ENCODE measurements at places on chromosomes 1 and 21.

GRCh38 chr21:33070998-33071769, 1.2 kb downstream of the OLIG1 start:
- no peak for DNase-seq

DNA sequence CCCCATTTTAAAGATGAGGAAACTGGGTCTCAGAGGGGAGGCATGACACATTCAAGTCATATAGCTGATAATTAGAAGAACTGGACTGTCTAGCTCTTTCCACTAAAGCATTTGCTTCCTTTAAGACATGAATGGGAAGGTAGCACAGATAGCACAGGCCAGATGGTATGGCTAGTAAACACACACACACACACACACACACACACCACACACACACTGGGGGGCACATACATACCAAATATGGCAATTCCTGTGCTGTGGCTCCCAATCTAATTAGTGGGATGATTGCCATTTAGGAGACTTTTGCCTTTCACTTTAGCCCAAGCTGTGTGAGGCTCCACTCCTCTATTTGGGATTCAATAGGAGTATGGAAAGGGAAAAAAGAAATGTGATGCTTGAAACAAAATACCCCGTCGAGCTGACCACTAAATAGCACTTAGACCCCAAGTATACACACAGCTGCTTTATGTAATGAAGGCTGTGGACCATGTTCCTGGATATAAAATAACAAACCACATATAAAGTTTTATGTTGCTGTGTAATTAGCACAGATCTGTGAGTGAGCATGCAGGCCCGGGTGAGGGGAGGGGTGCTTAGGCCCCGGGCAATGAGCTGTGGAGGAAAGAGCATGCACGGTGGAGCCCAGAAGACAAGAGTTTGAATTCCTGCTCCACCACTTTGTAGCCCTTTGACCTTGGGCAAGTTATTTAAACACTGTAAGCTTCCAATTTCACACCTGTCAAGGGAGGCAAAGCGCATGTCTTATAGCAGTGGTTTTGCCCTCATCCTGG, 6.8 kb upstream of the TRABD2B start:
- no peak for DNase-seq

DNA sequence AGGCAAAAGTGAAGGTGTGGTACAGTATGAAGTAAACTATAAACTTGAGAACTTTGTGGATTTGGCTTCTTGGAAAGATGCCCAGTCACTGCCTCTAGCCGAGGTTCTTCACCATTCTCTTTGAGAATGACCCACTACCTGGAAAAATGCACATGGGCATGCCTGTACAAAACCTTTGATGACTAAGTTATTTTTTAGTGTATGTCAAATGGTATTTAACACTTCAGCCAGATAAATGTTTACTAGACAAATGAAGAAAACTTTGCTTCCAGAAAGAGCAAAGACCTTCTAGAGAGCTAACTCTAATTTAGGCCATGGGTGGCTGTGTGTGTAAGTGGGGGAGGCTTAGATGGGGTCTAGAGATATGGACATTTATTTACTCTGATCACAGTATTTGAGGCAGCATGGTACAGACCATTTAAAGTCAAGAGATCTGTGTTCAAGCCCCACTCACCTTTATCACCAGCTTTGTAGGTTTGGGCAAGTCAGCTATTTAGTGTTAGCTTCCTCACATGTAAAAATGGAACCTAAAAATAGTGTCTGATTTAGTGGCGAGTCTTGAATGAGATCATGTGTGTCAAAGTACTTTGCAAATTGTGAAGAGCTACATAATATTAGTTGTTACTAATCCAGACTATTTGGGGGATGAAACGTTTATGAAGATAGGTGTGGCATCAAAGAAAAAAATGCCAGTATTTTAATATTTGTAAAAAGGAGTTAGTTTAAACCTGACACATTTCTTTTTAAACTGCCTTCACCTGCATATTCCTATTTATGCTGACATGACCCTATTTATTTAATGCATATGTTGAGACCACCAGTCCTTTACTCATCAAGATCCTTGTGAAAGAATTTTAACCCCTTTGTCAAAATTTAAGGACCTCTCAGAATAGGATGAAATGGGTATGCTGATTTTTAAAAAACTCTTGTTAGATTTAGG, 20.2 kb downstream of the NFYC start:
- DNase-seq: no peak

DNA sequence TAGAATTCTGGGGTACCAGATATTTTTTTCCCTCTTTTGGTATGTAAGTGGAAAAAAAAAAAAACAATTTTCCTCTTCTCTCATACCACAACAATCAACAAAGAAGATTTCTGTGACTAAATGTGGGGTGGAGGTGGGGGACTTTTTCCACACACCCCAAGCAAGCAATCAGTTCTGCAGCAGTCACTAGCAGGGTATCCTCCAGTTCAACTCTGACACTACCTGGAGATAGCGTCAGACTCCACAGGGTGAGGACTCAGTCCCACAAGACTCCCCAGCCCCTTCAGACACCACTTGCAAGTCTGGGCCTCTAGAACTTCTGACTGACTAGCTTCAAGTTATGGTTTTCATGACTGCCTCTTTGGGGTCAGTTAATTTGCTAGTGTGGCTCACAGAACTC, 6.2 kb downstream of the DHX9 start:
- no peak for DNase-seq

DNA sequence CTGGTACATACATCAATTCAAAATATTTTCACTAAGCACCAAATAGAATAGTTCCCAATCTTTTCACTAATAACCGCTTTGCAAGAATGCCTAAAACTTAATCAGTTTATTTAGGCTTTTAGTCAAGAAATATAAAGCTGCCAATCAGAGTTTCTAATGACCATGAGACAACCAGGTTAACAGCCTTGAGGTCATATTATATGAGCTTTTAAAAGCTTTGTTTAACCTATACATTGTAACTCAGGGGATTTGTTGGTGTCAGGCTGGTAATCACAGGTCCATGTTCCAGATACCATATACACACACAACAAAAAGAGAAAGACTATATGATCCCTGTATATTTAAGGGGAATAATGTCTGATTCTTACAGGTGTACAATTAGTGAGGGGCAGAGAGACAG, 246.2 kb upstream of the ADGRL2 start:
- DNase-seq: no peak

DNA sequence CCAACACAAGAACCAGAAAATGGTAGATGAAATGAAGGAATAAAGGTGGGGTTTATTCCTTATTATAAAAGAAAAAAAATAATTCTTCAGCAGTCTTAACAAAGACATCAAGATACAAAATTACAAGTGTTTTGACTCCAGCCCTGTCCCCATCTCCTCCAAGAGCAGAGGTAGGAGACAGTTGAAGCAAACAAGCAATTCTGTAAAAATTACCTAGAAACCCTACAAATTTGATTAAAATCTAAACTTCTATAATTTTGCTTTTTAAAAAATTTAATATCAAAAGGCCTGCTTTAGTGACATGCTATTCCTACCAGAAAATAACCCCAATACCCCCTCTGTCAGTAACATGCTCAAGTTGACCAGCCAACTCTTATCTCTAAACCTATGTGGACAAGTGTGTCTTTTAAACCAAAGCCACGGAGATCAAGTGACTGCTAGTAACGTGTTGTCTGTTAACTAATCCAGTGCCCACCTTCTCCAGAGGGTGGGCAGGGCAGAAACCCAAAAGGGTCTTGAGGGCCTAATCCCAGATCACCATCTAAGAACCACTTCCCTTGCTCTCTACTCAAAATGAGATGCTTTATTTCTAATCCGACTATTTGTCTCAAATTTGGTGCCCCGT, 8.4 kb downstream of the GLUL start:
- no peak for DNase-seq

DNA sequence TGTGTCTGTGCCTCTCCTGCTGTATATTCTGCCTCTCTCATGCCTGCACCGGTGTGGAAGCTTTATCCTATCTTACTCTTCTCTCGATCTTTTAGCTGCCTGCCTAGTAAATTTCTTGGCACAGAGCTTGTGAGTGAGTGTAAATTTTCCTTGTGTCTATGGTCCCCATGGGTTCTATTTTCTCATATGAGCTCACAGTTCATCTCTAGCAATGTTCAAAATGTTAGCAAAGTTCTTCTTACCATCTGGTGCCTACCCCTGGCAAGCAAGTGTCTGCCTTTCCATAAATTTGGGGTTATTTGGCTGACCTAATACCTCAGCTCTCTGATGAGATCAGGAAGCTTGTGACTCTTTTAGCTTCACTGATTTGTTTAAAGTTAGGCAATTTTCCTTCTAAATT, 572.1 kb upstream of the BRINP3 start:
- no peak for DNase-seq

- DNase-seq: peak; percentile 54
Observed at GRCh38 chr1:203278082-203278884, 27.0 kb upstream of the BTG2 start.

DNA sequence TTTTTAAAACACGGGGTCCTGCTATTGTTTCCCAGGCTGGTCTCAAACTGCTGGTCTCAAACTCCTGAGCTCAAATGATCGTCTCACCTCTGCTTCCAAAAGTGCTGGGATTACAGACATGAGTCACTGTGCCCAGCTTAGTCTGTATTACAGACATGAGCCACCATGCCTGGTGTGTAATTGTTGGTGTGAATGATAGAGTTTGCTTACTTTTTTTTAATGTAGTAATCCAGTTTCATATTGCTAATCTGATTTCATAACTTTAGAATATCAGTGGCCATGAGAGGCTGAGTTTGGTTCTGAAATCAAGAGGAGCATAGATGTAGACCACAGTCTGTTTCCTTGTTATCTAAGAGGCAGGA, 3.4 kb downstream of the EPB41 start:
- no peak for DNase-seq

- DNase-seq: no peak
Observed at GRCh38 chr1:176539018-176539417, 76.0 kb downstream of the PAPPA2 start.

GRCh38 chr1:30437059-30437576, 286.3 kb downstream of the MATN1 start:
- no peak for DNase-seq

DNA sequence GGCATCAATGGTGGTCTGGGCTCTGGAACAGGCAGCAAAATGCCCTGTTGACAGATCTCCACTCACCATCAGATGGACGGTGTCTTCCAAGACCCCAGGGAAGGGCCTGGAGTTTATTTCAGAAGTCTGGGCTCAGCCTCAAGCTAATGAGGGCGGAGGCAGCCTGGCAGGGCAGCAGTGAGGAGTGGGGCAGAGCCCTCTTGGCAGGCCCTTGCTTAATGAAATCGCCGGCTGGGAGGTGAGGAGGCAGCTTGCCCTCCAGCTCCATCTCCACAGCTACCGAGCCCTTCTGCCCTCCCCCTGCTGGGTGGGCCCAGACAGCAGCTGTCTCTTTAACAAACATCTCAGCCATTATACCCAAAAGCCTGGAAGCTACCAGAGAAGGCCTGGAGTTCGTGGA, 22.0 kb upstream of the GRIK3 start:
- DNase-seq: no peak

DNA sequence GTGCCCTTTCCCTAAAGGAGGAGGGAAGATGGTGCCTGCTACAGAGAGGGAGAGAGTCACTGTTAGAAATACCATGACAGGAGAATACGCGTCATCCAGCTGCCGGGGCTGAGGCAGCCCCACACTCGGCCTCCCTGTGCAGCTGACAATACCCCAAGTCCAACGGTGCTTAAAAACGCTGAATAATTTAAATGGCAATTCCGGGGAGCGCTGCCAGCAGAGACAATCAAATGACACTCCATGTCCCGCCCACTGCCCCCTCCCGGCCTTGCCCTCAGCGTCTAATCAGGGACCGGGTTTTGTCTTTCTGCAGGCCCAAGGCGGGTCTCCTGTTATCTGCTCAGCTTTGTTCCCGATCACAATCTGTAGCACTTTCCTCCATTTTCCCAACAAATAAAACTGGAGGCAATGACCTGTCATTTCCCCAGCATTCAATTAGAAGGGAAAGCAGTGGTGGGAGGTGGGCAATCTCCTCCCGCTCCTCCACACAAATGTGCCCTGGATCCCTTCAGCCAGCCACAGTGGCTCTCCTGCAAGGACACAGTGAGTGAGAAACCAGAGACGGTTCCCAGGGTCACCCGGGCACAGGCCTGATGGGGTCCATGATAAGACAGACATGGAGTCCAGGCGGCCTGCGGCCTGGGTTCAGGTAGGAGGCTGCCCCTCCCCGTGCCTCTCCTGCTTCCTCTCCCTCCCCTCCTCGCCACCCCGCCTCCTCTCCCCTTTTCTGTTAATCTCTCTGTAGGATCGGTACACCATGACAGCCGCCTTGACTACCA, 42.7 kb upstream of the AJAP1 start:
- DNase-seq: no peak

DNA sequence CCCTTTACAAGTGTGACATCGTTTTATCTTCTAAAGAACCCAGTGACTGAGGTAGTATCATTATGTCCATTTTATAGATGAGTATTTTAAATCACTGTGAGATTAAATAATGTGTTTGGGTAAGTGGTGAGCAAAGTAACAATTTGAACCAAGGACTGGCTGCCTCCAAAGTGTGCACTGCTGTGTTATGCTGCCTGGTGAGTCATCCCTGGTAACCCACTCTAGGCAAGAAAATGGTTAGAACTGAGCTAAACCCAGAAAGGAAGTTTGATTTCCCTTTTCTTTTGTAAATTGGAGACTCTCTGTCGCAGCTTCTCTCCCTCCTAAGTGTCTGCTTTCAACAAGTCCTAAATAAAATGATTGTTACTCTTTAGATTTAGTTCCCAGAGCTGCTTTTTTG, 342.8 kb upstream of the KAZN start:
- DNase-seq: no peak

GRCh38 chr1:11611638-11612327, 42.4 kb downstream of the FBXO2 start:
- DNase-seq: no peak

- no peak for DNase-seq
Observed at GRCh38 chr1:46749921-46750404, 31.0 kb upstream of the EFCAB14 start.

DNA sequence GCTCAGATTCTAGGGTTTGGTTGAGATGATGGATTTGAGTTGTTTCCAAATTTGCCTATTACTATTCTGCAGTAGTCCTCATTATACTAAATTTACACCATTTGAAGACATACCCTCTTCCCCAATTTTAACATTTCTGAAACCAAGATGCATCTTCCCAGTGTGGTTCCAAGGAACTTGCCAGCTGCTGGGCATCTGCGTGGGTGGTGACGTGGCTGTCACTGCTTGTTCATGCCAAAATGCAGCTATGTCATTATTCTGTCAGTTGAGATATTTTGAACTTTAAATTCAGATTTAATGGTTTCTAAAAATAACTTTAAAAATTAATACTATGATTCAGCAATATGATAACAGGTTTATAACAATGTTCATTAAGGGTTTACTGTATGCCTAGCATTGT, 1.2 kb downstream of the ZFP69 start:
- no peak for DNase-seq

All from CD4-positive, alpha-beta T cell treated with Interleukin-17A for 1 hour (primary cell).